Stimulated activated CD8-positive, alpha-beta memory T cell treated with anti-CD3 and anti-CD28 coated beads, Interleukin-7, amount 100 ng/mL, for 24 hours (primary cell): ENCODE measurements at places on chromosomes 6 and 20.

DNA sequence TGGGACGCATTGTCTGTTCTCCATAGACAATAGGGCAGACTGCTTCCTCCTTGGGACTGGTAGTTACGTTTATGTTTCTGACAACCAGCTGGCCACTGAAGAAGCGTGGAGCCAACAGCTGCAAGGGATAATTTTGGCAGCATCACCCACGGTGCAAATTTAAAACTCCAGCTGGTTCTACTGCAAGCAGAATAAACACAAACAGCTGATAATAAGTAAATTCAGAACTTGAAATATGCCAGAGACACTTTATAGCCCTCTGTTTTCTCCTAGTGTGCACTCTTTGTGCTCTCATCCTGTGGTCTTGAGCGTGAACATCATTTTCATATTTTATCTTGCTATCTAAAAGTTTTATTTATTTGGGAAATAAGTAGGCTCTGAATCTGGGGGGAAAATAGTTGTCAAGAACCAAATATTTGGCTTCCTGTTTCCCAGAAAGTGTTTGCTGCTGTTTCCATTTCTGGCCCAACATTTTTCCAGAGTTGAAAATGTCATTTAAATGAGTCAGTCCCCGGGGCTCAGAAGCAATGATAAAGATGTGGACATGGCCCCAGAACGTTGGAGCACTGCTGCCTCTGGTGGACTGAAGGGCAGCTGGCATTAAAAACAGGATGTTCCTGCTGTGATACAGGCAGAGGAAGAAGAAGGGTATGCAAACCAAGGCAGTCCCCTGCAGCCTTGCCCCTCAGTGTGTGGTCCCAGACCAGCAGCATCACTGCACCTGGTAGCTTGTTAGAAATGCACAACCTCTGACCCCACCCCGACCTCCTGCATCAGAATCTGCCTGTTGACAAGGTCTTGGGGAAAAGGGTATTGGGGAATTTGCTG, 12.5 kb upstream of the THBD start:
- DNase-seq = no peak

DNA sequence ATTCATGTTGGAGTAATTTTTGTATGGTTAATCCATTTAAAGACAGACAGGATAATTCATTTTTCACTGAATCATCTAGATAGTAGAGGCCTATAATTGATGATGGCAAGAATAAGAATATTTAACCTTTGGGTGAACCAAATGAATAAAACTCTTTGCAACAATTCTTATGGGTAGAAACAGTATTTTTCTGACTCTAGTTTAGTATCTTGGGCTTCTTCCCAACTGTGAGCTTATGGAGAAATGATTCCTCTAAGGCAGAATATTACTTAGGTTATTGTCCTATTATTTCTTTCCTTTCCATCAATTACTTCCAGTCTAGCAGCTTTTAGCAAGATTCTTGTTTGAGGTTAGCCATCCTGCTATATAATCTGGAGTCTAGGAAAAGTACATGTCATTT, 734.9 kb upstream of the FLRT3 start:
- no peak for DNase-seq

GRCh38 chr6:131208787-131209186, 73.5 kb downstream of the AKAP7 start:
- DNase-seq = no peak

DNA sequence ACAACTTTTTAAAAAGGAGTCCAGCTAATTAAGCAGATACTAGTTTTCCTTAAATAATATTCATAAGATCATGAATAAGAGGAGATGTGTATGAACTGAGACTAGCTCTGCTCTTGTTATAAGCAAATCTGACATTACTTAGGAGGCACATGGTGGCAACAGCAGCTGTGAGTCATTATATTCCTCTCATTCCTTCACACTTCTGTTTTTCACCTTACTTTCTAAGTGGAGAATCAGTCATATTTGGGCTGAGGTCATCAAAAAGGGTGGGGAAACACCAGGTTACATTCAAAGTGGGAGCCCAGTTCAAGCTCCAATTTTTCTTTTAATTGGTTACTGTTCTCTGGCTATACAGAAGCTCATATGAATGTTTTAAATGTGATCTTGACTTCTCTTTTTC, 6.0 kb upstream of the RIPPLY2 start:
- no peak for DNase-seq

DNA sequence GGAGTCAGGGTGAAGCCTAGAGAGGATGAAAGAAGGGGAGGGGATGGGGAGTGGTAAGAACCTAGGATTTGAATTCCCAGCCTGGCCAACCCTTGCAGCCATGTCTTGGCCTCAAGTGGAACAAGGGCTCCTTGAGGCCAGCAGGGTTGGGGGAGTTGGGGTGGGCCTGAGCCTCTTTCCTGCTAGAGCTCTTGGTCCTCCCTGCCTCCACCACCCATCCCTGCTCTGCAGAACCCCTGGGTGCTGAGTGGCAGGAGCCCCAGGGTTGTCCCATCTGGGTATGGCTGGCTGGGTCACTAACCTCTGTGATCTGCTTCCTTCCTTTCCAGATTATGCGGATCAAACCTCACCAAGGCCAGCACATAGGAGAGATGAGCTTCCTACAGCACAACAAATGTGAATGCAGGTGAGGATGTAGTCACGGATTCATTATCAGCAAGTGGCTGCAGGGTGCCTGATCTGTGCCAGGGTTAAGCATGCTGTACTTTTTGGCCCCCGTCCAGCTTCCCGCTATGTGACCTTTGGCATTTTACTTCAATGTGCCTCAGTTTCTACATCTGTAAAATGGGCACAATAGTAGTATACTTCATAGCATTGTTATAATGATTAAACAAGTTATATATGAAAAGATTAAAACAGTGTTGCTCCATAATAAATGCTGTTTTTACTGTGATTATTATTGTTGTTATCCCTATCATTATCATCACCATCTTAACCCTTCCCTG, 8.3 kb downstream of the VEGFA start:
- no peak for DNase-seq

DNA sequence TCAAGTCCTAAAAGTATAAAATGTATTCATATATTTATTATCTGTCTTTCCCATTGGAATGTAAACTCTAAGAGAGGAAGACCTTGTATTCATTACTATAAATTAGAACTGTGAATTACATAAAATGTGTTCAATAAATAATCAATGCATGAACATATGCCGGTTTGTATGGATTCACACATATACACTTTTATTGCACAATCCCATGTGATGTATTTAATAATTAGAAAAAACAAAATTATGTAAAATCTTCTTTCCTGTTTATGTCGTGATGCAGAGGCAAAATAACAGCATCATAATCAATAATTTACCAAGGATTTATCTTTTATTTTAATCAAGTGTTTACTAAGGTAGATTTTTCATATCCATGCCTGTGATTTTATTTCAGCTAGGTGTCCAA, 240.5 kb downstream of the KHDRBS2 start:
- DNase-seq = no peak

DNA sequence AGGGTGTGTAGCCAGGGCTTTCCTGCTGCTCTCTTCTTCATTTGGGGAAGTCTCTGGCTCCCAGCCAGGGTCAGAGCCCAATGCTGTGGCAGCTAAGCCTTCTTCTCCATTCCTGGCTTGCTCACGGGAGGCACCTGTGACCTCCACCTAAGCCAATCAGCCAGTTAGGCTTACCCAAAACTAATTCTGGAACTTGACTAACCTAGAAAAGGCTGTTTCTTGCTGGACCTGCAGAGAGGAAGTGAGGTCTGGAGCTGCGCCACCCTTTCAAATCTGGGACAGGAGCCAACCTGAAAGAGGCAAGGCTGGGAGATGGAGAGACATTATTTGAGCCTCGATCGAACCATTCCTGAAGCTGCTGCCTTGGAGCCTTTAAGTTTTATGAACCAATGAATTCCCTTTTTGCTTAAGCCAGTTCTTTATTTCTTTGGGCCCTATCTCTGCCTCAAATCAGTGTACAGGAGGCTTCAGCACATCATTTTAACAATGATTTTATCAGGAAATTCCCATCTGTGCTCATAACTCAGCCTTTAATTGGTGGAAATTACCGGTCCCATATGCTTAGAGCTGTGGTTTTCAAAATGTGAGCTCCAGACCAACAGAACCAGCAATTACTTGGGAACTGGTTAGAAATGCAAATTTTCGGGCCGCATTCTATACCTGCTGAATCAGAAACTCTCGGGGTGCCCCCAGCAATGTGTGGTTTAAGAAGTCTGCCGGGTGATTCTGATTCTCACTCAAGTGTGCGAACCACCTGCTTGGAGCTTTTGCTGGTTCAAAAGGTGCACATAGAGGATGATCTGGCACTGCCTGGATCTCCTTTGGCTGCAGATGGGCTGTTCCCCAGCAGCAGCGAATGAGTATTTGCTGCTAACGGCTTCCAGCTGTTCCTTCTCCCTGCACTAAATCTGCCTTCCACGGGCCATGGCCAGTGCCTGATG, 97.4 kb upstream of the RNF24 start:
- no peak for DNase-seq

GRCh38 chr20:51399006-51399890, 143.3 kb downstream of the NFATC2 start:
- DNase-seq = no peak

- DNase-seq = no peak
Observed at GRCh38 chr6:90586546-90586835, 381 bp downstream of the MAP3K7 start.

GRCh38 chr6:77487808-77488425, 24.6 kb upstream of the HTR1B start:
- DNase-seq = no peak

DNA sequence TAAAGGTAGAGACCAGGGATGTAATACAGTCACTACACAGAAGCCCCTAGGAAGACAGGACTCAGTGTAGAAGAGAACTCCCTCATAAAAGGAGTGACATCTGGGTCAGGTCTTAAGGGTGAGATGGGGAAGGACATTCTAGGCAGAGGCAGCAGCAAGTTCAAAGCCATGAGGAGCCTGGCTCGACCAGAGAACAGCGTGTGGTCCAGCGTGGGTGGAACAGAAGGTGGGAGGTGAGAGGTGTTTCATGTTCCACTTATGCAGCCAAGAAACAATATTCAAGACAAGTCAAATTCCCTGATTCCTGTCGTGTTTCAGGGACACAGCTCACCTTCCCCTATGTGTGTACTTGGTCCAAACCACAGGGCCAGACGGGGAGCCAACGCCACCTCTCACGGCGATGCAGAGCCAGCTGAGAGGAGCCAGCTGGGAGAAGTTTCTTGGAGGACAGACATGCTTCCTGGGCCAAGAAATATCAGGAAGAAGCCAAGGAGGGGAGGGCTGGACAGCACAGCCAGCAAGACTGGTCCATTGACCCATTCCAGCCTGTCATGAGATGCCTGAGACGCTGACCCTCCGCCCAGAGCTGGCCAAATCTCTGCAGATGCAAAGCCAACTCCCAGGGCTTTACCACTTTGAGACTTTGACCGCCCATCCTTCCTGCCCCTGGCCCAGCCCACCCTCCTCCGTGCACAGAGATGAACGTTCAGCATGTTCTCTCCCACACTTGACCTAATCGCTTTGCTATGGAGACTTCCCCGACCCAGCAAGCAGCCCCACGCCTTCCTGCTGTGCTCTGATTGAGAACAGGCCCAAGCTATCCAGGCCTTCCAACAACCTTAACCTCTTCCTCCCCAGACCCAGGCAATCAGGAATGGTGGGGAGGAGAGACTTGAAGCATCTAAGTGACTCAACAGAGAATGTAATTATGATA, 113.8 kb downstream of the PRND start:
- DNase-seq = no peak

GRCh38 chr6:24930431-24930871, 5.3 kb downstream of the RIPOR2 start:
- DNase-seq = no peak

GRCh38 chr20:3227506-3227905, 11.5 kb downstream of the SLC4A11 start:
- DNase-seq = no peak

DNA sequence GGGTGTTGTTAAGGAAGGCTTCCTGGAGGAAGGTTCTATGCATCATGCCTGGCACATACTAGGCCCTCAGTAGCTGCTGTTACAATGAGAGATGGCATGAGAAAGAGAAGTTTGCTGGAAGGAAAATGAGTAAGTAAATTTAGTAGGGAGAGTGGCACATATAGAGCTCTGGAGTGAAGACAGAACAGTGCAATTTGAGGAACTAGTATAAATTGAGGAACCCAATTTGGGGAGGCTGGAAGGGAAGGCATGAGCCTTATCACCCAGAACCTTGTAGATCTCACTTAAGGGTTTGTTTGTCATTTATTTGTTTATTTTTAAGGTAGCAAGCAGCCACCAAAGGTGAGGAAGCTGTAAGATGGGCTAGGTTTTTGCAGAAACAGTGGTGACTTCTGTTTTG, 87.1 kb upstream of the SCGN start:
- no peak for DNase-seq

DNA sequence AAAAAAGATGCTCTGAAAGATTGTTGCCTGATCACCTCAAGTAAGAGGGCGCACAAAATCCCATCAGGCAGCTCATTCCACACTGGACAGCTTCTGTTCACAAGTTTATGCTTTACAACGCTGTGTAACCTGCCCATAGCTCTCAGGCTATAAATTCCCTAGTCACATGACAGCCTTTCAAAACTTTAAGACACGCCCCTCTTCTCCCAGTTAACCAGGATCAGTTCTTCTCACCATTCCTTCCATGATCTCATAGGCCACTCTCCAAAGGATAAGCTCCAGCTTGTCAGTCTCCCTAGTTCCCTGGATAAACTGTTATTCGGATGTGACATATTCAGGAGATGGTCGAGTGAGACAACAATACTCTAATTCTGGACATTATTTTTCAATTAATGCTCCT, 15.0 kb downstream of the ADNP start:
- no peak for DNase-seq

DNA sequence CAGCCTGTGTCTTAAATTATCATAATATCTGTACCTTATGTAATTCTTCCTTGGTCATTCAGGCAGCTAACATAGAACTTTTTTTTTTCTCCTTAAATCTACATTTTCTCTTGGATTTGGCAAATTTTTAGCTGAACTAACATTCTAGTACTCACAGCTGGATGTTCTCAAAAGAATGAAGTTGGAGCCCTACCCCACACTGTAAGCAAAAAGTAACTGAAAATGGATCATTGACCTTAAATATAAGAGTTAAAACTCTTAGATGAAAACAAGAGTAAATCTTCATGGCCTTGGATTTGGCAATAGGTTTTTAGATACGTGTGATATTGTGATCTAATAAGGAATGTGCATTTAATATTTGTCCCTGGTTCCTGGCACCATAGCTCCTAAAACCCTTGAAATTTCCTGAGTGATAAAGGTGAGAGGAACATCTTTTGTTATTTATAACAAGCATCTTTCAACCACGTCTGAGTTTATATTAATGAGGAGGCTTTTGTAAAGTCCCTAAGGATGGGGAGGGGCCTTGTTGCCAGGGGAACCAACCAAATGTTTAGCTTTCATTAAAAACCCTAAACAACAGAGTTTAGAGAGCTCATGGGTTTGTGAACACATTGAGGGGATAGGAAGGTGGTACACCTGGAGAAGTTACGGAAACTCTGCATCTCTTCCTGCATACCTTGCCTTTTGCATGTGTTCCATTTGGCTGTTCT, 106.1 kb upstream of the ADGRF4 start:
- no peak for DNase-seq

GRCh38 chr6:15255481-15255880, 9.6 kb downstream of the JARID2 start:
- no peak for DNase-seq

GRCh38 chr6:111113336-111114086, 26.2 kb downstream of the SLC16A10 start:
- DNase-seq = no peak

GRCh38 chr6:37709250-37709931, 11.7 kb upstream of the MDGA1 start:
- DNase-seq = no peak

- no peak for DNase-seq
Observed at GRCh38 chr6:134585517-134585873, 267.6 kb upstream of the SGK1 start.

GRCh38 chr6:151209071-151209831, 30.5 kb upstream of the AKAP12 start:
- no peak for DNase-seq

GRCh38 chr6:104322841-104323240, 536.9 kb downstream of the HACE1 start:
- no peak for DNase-seq
